ENCODE measurements at places on chromosomes 5 and 9.

DNA sequence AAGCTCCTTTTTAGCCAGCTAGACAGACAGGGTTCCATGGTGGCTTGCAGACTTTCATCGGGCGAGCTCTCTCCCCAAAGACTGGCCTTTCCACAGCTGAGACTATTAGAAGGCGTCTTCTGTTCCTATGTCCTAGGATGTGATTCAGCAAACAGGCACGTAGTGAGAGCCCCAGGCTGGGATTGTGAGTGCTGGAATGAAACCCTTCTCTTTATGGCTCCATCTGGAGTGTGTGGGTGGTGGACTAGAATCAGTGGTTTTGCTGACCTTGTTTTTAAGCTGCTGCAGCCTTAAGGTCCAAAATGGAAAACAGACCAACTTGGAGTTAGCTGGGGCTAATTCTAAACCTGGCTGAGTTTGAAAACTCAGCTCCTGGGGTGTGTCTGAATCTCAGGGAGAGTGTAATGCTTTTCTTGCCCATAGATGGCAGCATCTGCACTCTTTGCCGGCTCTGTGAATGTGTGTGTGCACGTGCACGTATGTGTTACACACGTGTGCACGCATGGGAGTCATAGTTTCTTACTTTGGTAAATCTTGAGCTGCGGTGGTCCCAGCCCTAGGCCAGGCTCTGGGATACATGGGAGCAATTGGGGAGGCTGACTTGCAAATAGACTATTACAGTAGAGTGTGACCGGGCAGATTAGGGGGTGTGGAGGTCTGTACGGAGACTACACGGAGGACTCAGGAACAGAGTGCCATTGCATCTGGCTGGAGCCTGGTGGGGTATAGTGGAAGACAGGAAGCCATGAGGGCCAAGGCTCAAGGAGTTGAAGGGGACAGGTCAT, 10.7 kb downstream of the GSN start:
- DNase-seq = peak; percentile 73
- peaks cover 56% of the 10 kb centered on the region for H3K4me1 ChIP-seq
- H3K27me3 ChIP-seq = no peaks in the 10 kb centered on the region
- no peak overlapping the region for H3K4me3 ChIP-seq

DNA sequence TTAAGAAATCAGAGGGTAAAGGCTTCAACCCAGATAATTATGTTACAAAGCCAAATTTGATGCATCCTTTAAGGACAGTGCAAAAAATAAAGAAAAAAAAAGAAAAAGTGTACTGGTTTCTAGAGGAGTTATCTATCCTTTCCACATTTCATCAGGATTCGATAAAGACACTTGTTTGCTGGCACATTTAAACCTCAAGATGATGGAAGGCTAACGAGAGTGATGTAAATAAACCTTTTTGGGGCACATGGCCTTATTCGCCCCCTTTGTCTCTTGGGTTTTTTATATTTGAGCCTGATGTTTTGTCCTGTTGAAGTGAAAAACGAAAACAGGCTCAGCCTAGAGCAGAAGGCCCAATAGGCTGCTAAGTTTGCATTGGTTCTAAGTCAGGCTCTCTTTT, 416.5 kb downstream of the TAF11L14 start:
- H3K27me3 ChIP-seq = no peaks in the 10 kb centered on the region
- H3K36me3 ChIP-seq = no peaks in the 10 kb centered on the region
- no peak overlapping the region for H3K4me3 ChIP-seq
- DNase-seq = no peak
- H3K27ac ChIP-seq = no peak overlapping the region

DNA sequence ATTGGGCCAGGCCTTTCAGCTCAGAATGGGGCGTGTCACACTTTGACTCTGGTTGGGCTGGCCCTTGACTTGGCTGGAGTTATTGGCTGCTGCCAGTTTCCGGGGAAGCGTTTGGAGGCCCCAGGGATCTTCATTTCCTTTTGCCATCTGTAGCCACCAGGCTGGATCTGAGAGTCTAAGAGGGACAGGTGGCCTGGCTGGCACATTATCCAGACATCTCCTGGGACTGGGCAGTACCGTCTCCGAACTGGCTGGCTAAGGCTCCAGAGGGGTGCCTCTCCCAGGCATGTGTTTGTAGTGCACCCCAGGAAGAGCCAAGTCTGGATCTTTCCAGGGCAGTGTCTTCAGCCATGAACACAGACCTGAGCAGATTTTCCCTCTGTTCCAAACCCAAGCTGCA, 9.7 kb upstream of the JADE2 start:
- no peaks in the 10 kb centered on the region for H3K36me3 ChIP-seq
- no peaks in the 10 kb centered on the region for H3K27me3 ChIP-seq
- no peak overlapping the region for H3K4me3 ChIP-seq

DNA sequence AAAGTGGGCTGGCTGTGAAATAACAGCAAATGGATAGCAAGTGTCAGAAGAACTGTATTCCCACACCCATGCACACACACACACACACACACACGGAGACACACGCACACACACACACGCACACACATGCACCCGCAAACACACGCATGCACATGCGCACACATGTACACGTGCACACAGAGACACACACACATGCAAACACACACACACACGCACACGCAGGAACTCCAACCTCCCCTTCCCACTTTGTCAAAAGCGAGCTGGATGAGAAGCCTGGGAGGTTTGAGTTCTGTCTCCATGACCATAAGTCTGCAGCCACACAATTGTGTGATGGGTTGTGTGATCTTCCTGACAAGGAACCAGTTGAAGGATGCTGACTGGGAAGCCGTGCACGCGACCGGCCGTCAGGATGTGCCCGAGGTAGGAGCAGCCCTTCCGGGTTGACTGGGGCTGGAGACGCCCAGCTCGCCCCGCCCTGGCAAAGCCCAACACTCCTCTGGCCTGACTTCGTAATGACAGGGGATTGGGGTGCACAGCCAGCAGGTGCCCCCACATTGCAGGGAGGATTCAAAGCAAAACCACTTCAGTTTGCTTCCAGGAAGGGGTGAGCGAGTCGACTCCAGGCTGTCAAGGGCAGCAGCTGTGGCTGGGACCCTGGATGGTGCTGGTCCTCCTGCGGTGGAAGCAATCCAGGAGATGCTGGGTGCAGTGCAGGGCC, 29.3 kb upstream of the NKD2 start:
- H3K4me1 ChIP-seq = no peaks in the 10 kb centered on the region
- DNase-seq = peak; percentile 45
- no peak overlapping the region for H3K4me3 ChIP-seq
- H3K27ac ChIP-seq = no peak overlapping the region
- no peaks in the 10 kb centered on the region for H3K36me3 ChIP-seq

- peak overlapping the region; percentile 56 for H3K27ac ChIP-seq
- no peaks in the 10 kb centered on the region for H3K27me3 ChIP-seq
- no peaks in the 10 kb centered on the region for H3K36me3 ChIP-seq
Observed at GRCh38 chr9:113918697-113919350, 42.7 kb downstream of the ZNF618 start.

DNA sequence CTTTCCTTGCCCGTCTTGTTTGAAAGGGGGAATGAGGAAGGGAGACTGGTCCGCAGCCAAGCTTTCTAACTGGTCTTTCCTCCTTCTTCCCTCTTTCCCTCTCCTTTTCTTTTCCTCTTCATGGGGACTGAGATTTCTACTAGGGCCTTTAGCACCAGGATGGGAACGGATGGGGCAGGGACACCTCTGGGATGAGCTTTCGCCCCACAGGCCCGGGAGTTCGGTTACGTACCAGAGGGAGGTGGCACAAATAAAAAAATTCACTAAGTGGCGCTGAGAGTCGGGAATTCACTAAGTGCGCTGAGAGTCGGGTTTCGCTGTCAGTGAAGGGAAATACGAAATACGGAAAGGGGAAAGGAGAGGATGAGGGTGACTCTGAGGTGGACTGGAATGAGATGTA, 21.6 kb downstream of the BTNL9 start:
- peaks cover 9% of the 10 kb centered on the region for H3K27me3 ChIP-seq
- no peak overlapping the region for H3K4me3 ChIP-seq
- H3K36me3 ChIP-seq = no peaks in the 10 kb centered on the region
- no peaks in the 10 kb centered on the region for H3K4me1 ChIP-seq
- DNase-seq = no peak
- H3K27ac ChIP-seq = no peak overlapping the region

GRCh38 chr9:76162086-76162730, 232.0 kb downstream of the RFK start:
- H3K4me3 ChIP-seq = no peak overlapping the region
- H3K36me3 ChIP-seq = no peaks in the 10 kb centered on the region

DNA sequence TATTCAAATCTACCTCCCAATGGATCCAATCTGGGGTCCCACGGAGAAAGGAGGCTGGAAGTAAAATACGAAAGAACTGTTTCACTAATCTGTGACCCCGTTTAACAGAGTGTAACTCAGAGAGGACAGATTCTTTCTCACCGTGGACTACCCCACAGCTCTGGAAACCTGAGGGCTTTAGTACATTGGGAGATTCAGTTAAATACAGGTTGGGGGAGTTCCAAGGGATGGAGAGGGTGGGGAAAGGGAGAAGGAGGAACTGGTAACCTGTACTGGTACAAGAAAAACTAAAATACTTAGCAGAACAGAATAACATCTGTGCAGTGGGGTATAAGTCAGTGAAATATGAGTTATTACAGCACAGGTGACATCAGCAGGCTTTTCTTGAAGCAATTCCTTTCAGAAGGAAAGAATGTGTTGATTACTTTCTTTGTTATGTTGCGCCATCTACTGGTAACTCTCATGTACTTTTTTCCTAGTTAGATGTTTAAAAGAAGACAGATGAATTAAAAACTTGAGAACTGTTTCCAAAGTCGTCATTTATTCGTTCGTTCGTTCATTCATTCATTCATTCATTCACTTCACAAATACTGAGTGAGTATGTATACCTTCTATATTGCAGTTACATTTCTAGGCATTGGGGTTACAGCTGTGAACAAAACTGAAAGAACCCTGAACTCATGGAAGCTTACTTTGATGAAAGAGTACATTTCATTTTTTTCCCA, 30.0 kb upstream of the STOM start:
- H3K27me3 ChIP-seq = no peaks in the 10 kb centered on the region
- H3K4me3 ChIP-seq = no peak overlapping the region
- peaks cover 4% of the 10 kb centered on the region for H3K4me1 ChIP-seq
- H3K36me3 ChIP-seq = no peaks in the 10 kb centered on the region

GRCh38 chr5:81750308-81751008, 439 bp downstream of the SSBP2 start:
- H3K27ac ChIP-seq = peak overlapping the region; percentile 95
- no peaks in the 10 kb centered on the region for H3K27me3 ChIP-seq
- no peak for DNase-seq
- no peaks in the 10 kb centered on the region for H3K36me3 ChIP-seq
- peak overlapping the region; percentile 86 for H3K4me3 ChIP-seq

DNA sequence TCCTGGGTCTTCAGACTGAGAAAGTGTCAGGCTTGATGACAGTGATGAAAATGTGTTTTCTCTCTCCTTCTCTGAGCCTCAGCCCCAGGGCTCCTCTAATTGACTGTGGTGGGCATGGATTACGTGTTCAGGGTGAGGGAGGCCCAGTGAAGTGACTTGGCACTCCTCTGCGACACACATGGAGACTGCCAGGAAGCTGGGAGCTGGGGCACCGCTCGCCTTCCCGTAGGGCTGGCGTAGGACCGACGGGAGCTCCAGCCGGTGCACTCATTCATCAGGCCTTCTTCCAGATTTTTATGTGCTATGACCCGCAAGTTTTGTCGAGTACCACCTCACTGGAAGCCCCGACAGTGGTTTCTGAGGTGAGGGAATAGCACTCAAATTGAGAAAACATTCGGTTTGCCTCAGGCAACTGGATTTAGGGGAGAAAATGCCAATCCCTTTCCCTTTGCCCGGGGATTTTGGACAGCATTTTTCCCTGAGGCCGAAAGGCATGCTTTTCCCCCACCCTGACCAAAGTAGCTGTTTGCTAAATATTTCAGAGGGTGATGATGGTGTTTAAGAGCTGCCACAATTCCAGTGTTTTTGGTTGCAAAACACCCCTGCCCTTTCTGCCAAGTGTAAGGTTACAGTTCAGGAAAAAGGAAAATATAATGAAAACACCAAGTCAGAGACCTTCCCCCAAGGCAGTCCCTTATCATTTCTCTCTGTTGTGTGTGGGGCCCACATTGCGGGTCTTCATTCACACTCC, 83.7 kb downstream of the PCSK5 start:
- no peak overlapping the region for H3K27ac ChIP-seq
- H3K27me3 ChIP-seq = no peaks in the 10 kb centered on the region
- H3K36me3 ChIP-seq = no peaks in the 10 kb centered on the region
- DNase-seq = no peak

GRCh38 chr5:91072881-91073280, 310.2 kb downstream of the ARRDC3 start:
- no peak overlapping the region for H3K4me3 ChIP-seq
- no peaks in the 10 kb centered on the region for H3K4me1 ChIP-seq
- H3K27me3 ChIP-seq = no peaks in the 10 kb centered on the region
- DNase-seq = no peak

- H3K27ac ChIP-seq = no peak within 1 kb of the TSS
- H3K36me3 ChIP-seq = no peaks in the 10 kb centered on the region
- H3K4me1 ChIP-seq = no peaks in the 10 kb centered on the region
- no peaks in the 10 kb centered on the region for H3K27me3 ChIP-seq
- DNase-seq = no peak
Observed at GRCh38 chr5:150289551-150290390, at the start of gene CAMK2A. Gene CAMK2A, minus strand, starts transcription at chr5:150289773. Its CDS starts 148 bp downstream, at chr5:150289625.

- no peak for DNase-seq
- H3K36me3 ChIP-seq = no peaks in the 10 kb centered on the region
- H3K4me3 ChIP-seq = no peak overlapping the region
- H3K27ac ChIP-seq = no peak overlapping the region
- H3K4me1 ChIP-seq = no peaks in the 10 kb centered on the region
- peaks cover 41% of the 10 kb centered on the region for H3K27me3 ChIP-seq
Observed at GRCh38 chr9:111040494-111040893, 2.2 kb upstream of the LPAR1 start.

DNA sequence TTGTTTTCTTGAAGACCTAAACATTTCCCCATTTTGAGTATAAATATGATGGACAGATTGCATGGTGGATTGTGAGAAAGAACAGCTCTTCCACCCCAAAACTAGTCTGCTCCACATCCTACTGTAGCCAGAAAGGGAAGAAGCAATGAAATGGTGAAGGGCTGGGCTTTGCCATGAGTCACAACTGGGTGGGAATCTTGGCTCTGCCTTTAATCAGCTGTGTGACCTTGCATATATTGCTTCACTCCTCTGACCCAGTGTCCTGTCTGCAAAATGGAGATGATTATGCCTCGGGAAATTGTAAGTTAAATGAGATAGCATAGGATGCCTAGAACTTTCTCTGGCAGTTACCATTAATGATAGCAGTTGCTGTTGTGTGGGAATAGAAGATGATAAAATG, 101.9 kb downstream of the PDE8B start:
- H3K27me3 ChIP-seq = no peaks in the 10 kb centered on the region
- H3K36me3 ChIP-seq = no peaks in the 10 kb centered on the region
- H3K27ac ChIP-seq = no peak overlapping the region
- no peaks in the 10 kb centered on the region for H3K4me1 ChIP-seq
- DNase-seq = no peak
- H3K4me3 ChIP-seq = no peak overlapping the region

Data from psoas muscle (tissue), 8 donors.